GM23338 (cell line): ENCODE measurements at places on chromosomes 4 and X.

DNA sequence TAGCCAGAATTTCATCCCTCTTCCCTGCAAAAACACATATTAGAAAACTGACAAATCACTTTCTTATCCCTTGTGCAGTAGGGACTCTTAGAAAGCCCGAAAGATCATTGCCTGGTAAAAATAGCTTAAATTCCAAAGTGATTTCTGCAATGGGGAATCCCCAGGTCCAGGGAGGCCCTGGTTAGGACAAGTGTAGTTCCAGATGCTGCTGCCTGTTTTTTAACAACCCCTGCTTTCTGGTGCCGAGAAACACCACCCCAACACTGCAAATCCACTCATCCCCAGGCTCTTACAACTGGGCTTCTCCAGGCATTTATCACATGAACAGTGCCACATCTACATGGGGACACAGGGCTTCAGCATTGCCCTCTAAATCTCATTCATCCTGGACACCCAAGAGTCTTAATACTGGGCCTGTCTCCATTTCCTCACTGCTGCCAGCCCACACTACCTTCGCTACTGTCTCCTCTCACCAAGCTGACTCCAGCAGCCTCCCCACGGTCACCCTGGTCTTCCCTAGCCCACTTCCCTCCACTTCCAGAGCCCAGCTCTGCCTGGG lies 112.2 kb upstream of the PSAPL1 start:
- DNase-seq: no peak

GRCh38 chr4:127449449-127449848 lies 183.3 kb upstream of the INTU start:
- no peak for DNase-seq

DNA sequence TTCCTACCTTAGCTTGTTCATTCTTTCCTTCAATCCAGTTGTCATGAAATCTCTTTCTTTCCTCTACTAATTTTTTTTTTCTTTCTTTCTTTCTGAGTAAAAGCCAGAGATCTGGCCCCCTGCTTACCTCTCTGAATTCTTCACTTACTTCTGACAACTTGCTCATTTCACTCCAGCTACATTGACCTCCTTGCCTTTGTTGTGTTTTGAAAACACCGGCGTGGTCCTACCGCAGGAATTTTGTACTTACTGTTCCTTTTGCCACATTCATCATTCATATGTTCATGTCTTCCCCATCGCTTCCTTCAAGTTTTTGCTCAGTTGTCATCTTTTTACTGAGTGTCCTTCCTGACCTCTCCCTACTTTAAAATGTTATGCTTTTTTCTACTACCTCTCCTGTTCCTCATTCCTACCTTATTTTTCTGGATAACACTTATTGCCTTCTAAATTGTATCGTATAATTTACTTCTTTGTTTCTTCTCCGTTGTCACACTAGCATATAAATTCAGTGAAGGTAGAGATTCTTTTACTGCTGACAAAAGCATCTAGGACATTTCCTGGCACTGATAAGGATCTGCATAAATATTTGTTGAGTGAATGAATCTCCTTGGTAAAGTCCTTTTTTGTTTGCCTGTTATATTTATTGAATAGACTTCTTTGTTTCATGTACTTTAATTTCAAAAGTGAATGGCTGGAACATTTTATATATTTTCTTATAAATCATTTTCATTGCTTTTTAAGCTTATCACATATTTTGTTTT lies 74.4 kb downstream of the NFKB1 start:
- DNase-seq: no peak

DNA sequence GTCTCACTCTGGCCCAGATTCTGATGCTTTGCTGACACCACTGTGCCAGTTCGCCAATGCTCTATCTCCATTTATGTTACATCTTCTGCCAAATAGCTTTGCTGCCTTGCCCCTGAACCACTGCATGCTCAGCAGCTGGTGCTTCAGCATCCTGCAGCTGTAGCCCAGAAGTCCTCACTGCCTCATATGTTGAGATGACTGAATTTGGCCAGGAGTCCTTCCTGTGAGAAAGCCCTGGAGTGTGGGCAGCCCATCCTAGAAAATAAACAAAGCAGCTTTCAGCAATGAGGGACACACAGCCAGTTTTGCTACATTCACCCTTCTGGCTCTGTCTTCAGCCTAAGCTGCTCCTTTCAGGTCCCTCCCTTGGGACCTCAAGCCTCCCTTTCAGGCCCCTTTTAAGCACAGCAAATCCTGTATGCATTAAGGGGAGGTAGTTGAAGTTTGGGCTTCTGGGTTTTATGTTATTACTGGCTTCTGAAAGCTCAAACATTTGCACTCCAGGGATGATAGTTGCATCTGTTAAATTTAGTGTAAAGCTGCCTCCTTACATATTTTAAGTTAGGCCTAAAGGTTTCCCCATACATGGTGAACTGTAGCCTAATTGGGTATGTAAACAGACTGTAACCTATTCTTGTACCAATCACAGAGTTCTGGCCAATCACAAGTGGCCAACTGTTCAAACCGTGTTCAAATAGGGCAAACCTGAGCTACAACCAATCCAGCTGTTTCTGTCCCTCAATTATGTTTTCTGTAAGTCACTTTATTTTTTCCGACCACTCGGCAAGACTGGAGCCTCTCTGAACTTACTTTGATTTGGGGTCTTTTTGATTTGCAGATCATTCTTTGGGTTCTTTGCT lies 2.1 kb upstream of the TMEM165 start:
- no peak for DNase-seq

GRCh38 chrX:129007631-129008030 lies 515.7 kb downstream of the SMARCA1 start:
- no peak for DNase-seq

DNA sequence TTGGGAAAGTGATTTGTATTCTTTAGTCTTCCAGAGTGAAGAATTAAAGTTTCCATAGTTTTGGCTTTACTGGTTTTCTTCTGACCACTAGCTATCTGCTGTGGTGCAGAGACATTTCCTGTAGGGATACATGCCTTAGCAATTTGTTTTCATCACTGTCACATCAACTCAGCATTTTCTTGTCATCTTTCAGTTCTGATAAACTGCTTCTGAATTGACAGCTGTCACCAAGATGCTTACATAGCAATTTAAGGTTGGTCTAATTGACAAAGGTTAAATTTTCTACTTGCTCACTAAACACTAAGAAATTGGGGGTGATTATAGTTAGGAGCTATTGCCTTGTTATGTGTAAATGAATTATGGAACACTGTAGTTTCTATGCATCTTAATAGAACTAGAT lies 232.5 kb downstream of the TEX13A start:
- DNase-seq: no peak

DNA sequence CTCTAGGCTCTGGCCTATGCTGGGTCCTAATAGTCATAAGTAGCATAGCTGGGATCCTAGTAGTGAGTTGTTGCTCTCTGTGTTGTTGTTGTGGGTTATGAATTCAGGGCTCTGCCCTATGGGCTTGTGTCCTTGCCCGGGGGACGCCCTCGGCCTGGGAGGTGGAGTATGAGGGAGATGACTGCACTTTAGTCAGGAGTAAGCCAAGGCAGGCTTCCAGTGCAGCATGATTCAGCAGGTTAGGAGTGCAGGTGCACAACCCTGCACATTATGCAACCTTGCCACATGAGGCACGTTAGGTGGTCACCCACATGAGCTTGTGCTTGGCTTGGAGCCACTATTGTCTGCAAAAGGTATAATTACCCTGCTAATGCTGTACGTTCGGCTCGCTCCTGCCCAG lies 58.4 kb upstream of the CCDC149 start:
- no peak for DNase-seq

- DNase-seq: no peak
Observed at GRCh38 chrX:114338870-114339269, 245.0 kb upstream of the HTR2C start.

- no peak for DNase-seq
Observed at GRCh38 chr4:72567036-72567435, 2.0 kb downstream of the ADAMTS3 start.

DNA sequence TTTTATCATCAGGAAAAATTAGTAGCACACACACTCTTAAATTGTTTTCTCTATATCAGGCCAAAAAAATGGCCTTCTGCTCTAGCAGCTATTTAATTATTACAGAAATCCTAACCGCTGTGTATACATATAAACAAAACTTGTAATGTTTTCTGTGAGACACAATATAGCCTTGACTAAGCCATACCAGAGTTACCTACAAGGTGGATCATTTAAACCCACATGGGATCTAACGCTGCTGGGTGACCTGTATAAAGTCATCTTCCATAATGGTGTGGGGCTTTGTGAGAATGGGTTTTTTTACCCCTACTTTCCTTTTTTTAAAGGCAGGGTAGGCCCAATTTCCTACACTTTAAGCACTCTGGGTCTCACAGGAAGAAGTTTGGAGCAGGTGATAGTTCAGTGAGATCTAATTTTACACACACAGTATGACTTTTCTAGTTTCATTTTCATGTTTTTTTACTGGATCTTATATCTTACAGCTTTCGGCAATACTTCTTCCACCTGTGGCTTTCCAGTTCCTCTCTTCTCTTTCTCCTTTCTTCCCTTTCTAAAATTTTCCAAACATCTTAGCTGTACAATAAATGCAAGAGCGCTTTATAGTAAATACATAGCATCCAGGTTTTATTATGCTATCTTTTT lies 66.9 kb upstream of the MMAA start:
- DNase-seq: no peak

DNA sequence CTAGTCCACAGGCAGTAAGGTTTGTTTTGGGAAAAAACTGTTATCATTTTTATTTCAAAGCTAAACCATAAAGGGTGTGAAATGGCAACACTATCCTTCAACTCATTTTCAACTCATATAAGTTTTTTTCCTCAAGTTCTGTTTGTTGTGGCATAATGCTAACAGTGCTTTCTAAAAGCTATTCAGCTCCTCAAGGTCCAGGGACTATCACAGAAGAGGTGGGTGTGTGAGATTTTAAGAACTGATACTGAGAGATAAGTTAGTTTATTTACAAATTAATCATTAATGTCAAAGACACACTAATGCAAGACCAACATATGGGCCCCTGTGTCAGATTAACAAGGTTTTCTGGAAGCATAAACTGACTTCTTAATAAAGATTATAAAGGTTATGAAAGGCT lies 11.8 kb downstream of the UGT2B15 start:
- no peak for DNase-seq

DNA sequence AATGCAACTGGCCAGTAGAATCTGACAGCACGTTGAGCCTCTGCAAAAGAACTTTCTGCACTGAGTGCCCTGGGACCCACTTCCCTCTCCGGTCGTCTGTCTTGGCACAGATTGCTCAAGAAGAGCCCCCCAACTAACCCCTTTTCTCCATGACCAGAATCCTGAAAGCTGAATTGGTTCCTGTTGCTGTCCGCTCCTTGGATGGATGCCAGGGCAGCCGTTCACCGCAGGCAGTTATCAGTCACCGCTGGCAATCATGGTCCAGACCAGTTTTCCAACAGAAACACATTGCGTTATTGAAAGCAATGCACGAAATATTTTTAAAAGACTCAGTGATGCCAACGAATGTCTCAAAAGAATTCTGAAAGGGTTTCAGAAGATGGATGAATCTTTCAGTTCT lies 733.7 kb upstream of the FRG1 start:
- no peak for DNase-seq

DNA sequence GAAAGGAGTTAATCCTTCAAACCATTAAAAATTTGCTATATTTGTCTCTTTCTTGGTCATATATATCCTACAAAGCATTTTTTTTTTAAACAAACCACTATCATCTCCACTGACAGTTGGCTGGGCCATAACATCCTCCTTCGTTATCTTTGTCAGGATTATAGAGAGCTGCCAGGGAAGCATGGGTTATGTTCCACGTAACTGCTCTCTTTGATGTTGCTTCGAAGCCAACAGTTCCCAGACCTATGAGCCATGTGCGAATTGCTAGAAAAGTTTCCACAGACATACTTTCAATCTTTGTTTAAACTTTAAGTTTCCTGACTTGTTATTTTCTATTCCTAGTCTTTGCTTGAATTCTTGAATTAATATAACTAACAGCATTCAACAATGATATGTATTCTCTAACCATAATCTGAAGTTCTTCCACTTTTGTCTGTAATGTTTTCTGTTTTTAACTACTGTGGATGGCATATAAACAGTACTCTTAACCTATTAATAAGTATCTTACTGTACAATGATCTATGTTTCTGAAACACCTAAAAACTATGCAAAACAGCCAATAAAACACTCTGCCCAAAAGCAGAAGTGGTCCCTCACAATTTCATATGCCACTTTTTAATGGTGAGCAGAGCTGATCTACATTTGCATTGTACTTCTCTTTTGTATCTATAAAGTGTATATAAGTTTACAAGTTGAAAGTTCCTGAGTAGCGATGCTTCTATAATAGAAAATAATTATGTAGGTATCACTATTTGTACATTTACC lies 37.9 kb downstream of the EREG start:
- DNase-seq: no peak

DNA sequence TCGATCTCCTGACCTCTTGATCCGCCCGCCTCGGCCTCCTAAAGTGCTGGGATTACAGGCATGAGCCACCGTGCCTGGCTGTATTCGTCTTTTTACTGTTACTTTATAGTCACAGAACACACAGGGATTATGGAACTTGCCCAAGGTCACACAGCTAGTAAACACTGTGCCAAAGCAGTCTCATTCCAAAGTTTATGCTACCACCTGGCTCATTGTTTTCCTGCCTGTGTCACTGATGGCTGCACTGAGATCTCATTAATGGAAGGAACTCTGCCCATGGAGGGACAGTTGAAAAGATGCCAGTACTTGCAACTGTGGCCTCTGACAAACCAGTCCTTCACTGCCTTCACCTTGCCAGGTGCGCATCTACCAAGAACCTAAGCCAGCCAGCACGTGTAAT lies 517.7 kb downstream of the BCOR start:
- no peak for DNase-seq

DNA sequence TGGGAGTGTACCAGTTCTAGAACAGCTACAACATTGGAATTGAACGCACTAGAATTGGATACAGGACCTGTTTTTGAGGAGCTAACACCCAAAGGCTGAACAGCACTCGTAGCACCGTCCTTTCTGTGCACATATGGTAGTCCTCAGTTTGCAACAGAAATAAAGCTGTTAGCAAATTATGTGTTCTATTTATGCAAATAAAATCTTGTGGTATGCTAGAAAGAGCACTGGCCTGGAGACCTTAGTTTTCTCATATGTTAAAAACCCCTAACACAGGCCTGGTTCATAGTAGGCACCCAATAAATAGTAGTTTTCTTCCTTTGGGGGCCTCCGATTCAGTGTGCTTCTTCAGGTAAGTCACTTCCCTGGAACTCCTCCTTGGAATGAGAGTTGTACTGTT lies 140.3 kb downstream of the AR start:
- no peak for DNase-seq

GRCh38 chrX:11437642-11438379 lies 144.6 kb downstream of the AMELX start:
- DNase-seq: no peak
